NCI-H1105 (cell line): ENCODE measurements at places on chromosomes 11 and 22.

DNA sequence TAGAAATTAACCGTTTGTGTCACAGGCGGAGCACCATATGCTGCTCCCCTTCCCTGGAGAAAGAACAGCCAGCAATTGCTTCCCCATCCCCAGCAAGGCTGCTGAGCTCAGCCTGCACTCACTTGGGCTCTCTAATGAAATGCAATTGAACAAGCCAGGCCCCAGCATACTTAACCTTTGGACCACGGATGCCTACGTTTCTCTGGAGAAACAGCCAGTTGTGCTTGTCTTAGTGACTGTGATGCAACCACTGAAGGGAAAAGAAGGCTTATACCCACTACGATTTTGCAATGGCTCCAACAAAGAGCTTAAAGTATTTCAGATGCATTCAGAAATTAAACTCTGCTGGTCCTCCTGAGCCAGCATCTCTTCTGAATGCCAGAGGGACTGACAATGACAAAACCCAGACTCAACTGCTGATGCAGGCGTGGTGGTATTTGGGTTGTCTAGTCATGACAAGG lies 51.3 kb upstream of the SESN3 start:
- no peak for DNase-seq

- no peak for DNase-seq
Measured at GRCh38 chr11:111715142-111715816, 50.9 kb downstream of the PPP2R1B start.

- no peak for DNase-seq
Measured at GRCh38 chr11:64094463-64095260, 58.9 kb downstream of the FLRT1 start.

GRCh38 chr11:23569134-23569533 lies 708.9 kb upstream of the CCDC179 start:
- no peak for DNase-seq

DNA sequence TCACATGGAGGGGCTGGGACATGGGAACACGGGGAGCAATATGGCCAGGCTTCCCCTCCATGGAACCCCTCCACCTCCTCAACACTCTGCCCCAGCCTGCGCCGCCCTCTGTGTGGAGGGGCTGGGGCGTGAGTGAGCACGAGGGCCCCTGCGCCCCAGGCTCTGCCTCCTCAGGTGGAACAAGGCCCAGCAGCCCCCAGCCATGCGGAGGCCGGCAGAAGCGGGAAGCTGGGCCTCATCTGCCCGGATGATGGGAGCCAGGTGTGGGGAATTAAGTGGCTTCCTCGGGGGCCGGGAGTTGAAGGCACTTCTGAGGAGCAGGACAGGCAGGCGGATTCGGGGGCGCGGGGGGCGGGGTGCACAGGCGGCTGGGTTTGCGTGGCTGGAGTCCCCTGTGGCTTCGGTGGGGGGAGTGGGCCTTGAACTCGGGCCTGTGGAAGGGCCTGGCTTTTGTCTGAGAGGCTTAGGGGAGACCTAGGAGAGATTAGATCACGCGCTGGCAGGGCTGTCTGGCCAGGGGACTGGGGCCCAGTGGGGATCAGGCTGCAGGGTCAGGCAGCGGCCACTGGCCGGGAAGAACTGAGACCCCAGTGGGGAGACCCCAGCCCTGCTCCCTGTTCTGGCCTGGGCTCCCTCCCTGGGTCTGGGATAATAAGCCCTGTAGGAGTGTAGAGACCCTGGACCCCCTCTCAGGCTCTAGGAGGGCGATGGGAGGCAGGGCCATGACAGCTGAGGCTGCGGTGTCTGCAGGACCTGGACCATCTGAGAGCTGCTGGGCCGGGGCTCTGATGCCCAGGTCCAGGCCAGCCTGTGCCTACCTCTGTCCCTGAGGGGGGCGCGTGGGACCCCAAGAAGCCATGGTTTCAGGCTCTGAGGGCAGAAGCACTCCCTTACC lies 13.3 kb downstream of the PRR33 start:
- no peak for DNase-seq

DNA sequence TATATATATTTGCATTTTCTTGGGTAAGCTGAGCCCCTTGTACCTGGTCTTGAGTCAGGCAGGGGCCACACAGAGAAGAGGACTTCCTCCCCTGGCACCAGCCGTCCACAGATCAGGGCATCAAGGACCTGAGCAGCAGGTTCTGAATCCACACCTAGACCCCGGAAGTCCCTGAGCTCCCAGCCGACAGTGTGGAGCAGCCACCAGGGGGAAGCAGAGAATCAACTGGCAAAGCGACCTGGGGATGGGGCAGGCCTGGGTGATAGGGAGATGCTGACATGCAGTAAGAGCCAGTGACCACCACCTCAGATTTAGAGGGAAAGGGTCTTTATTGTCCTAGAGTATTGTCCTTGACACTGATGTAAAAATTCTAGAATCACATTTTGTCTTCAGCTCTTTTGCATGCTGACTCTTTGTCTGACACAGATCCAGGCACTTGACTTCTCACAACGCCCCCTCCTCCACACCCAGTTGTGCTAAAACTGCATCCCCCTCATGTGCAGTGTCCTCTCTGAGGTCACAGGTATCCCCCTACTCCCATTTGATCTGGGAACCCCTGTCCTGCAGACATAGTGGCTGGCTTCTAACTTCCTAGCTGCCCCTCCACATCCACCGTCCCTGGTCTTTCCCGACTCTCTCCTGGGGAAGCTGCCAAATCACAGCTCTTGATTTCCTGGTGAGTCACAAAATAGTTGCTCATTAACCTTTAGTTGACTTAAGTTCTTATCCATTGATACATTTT lies 109.3 kb downstream of the GGTLC2 start:
- DNase-seq = peak; percentile 2

- no peak for DNase-seq
Measured at GRCh38 chr11:65489035-65489705, 9.7 kb upstream of the MALAT1 start.

DNA sequence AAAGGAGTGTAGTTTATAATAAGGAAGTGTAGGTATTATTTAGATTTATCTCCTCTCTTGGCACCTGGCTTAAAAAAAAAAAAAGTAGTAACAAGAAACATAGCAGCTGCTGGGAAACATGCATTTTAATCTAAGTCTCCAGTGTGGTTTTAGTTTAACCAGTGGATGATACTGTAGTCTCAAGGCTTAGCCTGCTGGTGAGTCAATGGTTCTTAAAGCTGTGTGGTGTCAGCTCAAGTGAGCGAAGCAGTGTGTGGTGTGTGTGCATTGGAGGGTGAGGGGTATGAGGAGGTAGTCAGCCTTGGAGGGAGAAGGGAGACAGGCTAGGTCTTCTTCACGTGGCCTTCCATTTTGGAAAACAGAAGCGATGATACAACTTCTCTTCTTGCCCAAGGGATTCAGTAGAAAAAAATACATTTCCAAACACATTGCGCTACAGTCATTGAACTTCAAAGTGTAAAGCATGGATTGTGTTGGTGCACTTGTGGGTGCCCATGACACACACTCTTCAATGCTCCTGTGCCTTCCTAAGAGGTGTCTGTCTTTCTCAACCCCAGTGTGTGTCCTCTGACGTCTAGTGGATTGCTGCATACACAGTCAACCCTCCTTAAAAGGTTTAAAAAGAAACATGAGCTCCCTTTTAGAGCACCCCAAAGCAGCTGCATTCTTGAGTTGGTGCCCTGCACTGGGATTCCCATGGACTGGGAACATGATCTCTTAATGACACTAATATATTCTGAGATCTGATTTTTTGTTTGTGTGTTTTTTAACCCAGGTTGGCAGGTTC lies 40.1 kb downstream of the ZBTB16 start:
- DNase-seq = no peak

DNA sequence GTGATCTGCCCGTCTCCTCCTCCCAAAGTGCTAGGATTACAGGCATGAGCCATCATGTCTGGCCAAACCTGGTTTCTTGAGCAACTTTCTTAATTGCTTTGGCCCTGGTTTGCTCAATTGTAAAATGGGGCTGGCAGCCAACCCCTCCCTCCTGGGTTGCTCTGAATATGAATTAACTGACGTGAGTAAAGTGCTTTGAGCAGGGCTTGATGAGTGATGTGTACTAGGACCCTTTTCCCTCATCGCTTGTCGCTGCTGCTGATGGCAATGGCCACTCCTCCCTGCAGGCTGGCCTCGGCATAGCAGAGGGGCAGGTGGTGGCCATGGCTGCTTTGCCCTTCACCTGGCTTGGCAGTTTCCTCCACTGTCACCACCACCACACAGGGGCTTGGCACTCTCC lies 41.5 kb downstream of the RNF141 start:
- DNase-seq = no peak

- DNase-seq = no peak
Measured at GRCh38 chr22:48874956-48875355, 952.7 kb downstream of the BRD1 start.

GRCh38 chr22:40263191-40263590 lies 83.1 kb upstream of the ADSL start:
- no peak for DNase-seq

DNA sequence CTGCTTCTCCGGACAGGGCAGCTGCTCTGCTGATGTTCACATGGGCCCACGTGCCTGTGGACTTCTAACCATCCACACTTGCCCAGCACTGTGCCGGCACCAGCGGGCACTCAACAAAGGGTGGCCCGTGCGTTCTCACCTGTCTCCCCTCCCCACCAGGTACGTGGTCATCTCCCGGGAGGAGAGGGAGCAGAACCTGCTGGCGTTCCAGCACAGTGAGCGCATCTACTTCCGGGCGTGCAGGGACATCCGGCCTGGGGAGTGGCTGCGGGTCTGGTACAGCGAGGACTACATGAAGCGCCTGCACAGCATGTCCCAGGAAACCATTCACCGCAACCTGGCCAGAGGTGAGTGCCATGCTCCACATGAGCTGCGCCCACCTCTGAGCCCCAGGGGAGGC lies 66.7 kb downstream of the SYT13 start:
- DNase-seq = no peak

- no peak for DNase-seq
Measured at GRCh38 chr11:86440843-86441242, 66.2 kb downstream of the CCDC81 start.
